Hematopoietic multipotent progenitor cell (in vitro differentiated cells): ENCODE measurements at places on chromosomes 12 and 14.

GRCh38 chr12:4817880-4818279 lies 91.8 kb upstream of the KCNA1 start:
- DNase-seq = no peak

DNA sequence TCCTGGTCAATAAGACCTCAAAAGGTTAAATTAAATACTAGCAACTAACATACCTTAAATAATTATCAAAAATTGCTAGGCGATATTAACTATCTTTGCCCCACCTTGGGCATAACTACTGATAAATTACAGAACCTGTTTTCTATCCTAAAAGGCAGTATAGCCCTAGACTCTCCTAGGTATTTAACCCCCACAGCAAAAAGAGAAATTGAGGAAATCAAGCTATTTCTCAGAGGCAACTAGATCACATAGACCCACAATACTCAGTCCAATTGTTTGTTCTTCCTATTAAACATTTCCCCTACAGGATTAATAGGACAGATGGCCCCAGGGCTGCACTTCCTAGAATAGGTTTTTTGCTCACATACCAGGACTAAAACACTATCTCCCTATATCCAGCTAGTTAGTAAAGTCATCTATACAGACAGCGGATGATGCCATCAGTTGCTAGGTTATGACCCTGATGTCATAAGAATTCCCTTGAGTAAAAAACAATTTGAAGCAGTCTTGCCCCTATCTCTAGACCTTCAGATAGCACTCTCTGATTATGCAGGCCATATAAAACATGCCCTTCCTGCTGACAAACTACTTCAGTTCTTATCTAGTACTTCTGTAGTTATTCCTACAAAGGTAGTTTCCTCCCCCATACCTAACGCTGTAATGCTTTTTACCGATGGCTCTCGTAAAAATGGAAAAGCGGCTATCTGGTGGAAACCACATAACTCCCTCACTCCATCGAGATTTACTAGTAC lies 118.4 kb downstream of the PPHLN1 start:
- DNase-seq = no peak

- no peak for DNase-seq
Observed at GRCh38 chr12:2642176-2642892, 152.4 kb upstream of the FKBP4 start.

GRCh38 chr12:126069549-126070165 lies 1004.4 kb downstream of the AACS start:
- DNase-seq = no peak

DNA sequence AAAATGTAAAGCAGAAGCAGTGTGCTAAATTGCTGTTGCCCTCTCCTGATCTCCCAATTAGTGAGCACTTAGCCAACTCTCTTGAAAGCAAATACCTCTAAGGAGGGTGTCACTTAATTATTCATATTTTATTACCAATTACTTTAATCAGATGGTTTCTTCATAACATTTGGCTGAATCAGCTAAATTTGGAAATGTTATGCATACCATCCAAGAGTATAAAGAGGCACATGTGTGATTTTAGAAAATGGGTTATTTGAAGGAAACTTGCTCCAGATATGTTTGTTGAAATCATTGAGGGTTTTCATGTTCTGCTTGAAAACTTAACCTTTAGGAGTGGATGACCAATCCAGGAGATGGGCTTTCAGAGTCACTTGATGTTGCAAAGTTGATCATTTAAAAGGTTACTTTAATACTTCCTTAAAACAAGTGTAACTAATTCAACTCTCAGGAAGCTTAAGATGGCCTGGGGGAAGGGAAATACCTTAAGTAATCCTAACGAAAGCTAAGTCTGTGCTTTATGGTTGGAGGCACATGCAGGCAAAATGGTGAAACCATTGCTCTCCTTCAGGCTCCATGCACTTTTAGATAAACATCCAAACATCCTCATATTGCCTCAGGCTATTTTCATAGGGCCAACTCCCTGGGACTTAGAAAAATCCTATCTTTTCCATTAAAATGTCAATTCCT lies 434.5 kb downstream of the MDGA2 start:
- no peak for DNase-seq

- DNase-seq = no peak
Observed at GRCh38 chr14:33062476-33062875, 123.8 kb downstream of the NPAS3 start.

- no peak for DNase-seq
Observed at GRCh38 chr14:29925101-29925722, 2.4 kb downstream of the PRKD1 start.

DNA sequence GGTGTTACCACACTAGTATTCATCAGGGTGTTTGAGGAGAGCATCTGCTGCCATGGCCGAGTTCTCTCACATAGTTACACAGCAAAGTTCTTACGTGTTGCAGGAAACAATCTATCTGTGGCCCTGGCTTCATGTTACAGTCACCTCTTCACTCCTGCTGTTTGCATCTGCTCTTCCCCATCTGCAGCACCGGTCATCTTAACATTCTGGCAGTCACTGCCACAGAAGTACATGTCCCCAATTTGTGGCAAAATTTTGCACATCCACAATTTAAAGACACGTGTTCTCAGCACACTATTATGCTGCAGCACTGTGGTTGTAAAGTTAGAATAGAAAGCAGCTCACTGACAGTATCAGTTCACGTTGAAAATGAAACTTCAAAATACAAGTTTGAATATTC lies 23.2 kb downstream of the MAPK1IP1L start:
- DNase-seq = no peak

DNA sequence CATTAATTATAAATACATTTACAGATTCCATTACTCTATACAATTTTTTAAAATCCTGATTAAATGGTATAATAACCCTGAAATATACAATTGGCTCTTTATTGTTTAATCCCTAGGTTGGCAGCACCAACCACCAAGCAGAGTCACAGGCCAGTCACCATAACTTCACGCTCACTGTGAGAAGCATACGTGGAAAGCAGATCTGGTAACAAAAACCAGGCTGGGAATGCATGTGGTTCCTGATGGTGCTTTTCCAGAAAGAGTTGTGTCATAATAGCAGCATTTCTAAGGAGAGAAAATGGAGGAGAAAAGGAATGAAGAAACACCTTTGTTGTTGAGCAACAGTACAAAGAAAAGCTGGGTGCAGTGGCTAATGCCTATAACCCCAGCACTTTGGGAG lies 66.1 kb downstream of the SIX6 start:
- DNase-seq = no peak

- no peak for DNase-seq
Observed at GRCh38 chr12:111398530-111398929, 7.2 kb upstream of the SH2B3 start.

DNA sequence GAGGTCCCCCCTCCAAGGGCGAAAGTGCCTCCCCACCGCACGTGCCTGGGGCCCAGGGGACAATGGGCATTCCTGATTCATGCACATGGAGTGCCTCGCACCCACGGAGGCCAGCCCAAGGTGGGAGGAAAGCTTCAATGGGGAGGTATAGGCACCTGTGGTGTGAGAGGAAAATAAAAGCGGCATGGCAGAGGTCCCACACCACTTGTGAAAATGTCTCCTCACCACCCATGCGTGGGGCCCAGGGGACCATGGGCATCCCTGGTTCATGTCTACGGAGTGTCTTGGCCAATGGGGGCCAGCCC lies 384.7 kb downstream of the ALG10 start:
- DNase-seq = no peak

DNA sequence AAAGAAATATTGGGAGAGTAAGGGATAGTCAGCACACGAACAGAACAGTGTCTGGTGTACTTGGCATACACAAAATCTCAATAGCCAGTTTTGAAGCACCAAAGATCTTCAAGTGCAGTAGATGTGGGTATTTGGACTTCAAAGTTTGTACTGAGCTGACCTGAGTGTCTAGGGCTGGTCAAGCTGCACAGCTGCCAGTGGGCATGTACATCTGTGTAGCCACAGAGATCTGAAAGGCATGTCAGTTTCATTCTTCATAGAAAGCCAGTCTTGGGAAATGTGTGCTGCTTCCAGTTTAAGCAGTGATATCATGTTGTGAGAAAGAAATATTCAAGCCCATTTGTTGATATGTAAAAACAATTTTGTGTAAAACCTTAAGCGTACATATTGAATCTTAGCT lies 279.0 kb upstream of the SYT10 start:
- DNase-seq = no peak

DNA sequence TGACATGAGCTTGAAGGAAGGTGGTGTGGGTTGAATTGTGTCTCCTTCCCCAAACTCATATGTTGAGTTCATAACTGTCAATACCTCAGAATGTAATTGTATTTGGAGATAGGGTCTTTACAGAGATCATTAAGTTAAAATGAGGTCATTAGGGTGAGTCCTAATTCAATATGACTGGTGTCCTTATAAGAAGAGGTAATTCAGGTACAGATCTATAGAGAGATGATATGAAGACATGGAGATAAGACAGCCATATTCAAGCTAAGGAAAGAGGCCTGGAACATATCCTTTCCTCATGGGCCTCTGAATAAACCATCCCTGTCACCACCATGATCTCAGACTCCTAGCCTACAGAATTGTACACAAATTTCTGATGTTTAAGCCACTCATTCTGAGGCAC lies 514.7 kb upstream of the MGAT4C start:
- DNase-seq = no peak

DNA sequence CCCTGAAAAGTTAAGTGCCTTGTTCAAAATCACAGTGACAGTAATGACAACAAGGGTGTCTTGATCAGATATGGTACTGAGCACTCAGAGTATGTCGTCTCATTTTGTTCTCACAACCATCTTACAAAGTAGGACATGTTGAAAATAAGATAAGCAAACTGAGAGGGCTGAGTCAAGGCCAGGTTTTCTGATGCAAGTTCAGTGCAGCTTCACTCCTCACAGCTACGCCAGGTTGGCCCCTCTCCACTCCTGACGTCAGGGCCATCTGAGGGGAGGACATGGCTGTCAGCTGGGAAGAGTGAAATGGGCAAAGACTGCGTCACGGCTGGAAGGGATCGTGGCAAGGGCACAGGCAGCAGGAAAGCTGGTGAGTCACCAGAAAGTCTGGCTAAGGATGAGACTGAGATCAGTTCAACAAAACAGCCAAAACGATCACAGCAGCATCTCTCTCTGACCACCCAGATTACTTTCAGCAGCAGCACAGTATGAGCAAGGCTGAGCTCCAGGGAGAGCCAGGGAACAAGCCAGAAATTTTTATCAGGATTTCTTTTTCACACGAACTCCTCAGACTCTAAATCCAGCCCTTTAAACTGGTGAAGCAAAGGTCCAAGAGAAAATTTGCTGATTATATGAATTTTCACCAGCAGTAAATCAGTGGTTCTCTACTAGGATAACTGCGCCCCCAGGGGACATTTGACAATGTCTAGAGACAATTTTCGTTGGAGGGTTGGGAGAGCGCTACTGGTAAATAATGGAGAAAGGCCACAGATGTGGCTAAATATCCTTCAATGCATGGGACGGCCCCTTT lies 297.9 kb upstream of the AMIGO2 start:
- no peak for DNase-seq

DNA sequence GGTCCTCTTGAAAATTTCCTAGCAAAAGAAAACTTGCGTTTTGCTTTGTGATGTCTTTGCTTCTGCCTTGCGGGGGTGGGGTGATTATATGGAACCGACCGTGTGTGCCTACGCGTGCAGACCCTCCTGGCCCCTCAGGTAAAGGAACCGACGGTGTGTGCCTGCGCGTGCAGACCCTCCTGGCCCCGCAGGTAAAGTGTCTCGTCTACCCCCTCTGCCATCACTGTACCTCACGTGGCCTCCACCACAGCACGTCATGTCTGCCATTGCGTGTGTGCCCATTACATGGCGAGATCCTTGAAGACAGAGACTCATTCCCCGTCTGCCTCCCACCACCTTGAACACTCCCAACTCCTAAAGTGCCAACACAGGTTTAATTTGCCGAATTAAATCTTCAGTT lies 3.6 kb downstream of the GOLGA3 start:
- DNase-seq = no peak

- DNase-seq = peak; percentile 88
Observed at GRCh38 chr14:23478109-23478759, 8.7 kb downstream of the NGDN start.

DNA sequence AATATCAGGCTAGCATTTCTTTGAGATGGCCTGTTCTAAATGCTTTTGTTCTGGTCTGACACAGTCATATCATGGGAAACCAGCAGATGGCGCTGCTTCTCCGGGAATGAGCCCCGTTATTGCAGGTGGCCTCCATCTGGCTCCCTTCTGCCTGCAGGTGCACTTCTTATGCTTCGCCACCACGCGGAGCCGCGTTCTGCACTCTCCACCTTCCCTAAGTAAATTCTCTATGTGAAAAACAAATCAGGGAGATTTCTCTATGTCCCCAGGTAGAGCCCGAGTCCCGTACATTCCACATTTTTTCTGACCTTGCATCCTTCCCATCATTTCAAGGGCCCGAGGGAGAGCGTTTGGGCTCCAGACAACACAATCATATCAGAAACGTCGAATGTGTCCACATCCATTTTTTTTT lies 26.2 kb downstream of the GLRX5 start:
- DNase-seq = peak; percentile 81

DNA sequence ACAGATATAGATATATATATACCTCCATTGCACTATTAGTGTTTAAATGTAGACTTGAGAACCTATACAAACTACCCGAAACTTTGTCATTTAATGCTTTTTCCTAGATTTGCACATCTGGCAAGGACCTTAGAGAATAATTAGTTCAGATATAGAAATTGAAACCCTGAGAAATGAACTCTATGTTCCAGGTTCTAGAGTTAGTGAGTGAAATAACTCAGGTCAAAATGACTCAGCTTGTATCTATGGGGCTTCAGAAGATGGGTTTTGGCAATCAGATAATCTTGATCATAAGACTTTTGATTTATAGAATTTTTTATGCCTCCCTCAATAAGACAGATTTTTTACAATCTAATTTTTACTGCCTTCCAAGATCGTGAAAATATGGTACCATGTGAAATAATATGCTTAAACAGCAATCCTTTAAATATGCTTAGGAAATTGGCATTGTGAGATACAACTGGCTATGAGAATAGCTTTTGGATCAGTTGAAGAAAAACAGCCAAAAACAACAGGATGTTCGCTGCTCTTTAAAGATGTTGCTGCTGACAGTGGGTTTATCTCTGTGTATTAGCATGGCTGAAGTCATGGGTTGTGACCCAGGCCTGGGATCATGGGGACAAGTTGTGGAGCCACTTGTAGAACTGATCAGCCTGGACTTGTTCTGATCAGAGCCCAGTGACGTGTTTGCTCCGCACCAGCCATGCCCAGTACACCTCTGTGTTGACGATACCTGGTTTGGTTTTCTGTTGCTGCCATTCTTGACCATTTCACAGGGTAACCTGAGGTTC lies 63.6 kb downstream of the TTLL5 start:
- DNase-seq = no peak

DNA sequence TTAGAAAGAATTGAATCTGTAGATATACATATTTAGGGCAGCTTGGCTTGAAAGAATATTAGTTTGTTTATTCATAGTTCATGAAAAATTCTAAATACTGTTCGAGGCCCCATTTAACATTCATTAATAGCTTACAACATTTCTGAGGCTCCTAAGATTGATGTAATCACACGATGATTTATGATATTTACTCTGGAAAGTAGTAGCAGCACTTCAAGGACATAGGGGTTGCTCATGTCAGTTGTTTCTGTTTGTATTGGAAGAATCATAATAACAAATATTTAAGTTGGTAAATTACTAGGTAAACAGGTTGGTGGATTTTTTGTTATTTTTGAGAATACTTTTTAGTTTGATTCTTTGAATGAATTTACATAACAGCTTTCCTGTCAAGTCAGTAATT lies 30.4 kb downstream of the CAND1 start:
- DNase-seq = no peak

- DNase-seq = no peak
Observed at GRCh38 chr12:92408072-92408900, 262.6 kb upstream of the BTG1 start.

- DNase-seq = no peak
Observed at GRCh38 chr12:54762390-54762789, 91.9 kb upstream of the MUCL1 start.

GRCh38 chr12:51126297-51126696 lies 42.9 kb upstream of the CSRNP2 start:
- DNase-seq = no peak
